ENCODE measurements at places on chromosomes 11 and 22. TPM values are rescaled to one million over a fixed set of nuclear protein-coding genes. Genes with fewer than 3 reads are reported as not detected.

Gene TSKU
- 3.2 TPM for total RNA-seq

DNA sequence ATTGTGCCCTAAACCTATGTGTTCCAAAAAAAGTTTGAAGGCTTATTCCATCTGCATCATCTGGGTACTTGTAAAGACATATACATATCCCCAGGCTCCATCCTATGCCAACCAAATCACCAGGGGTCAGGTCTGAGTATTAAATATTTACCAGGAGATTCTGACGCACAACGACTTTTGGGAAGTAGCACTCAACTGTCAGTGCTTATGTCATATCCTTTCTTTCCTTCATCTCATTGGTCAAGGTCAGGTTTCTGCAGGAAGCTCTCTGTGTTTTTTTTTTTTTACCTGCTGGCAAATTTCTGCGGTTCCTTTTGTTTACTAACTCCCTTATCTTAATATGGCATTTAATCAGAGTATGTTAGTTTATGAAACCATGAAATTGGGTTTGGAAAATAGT, 22.5 kb upstream of the CYP2R1 start:
- DNase-seq = no peak

Gene OR51B2
- total RNA-seq = not detected

- DNase-seq = no peak
These were observed 591.3 kb downstream of the LRRC4C start for GRCh38 chr11:40867991-40868632.

- peak; percentile 36 for DNase-seq
These were observed 43.6 kb upstream of the PRR5 start for GRCh38 chr22:44658311-44658953.

DNA sequence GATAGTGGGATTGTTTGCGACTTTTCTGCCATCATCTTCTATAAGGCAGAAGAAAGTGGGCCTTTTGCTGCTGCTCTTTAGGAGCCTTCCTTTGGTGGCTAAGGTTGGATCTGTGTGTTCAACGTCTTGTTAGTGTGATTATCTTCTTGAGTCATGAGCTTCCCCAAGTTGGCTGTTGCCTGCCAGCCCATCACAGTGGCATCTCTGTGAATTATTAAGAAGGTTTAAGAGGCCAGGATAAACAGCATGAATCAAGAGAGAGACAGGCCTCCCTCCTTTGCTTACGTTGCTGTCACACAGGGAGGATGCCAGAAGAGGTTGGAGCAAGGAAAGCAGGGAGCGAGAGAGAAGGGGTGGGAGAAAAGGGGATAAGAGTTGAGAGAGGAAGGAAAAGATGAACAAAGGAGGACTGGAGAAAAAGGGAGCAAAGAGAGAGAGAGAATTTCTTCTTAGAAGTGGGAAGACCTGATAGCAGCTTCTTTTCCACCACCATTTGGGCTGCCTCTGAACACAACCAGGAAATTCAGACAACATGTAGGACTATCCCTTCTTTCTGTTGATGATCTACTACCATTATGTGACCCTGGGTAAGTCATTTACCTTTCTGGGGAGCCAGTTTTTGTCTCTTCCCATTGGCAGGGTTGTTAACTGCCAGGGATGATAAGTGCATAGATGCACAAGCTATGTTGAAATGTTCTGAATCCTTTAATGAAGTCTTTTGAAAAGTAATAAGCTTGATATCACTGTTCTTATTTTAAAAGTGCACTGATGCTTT, 126.5 kb downstream of the NAV2 start:
- no peak for DNase-seq

Gene PAMR1
- 0.22 TPM for total RNA-seq

- DNase-seq = no peak
These were observed 54.3 kb downstream of the FAT3 start for GRCh38 chr11:92278791-92279433.

DNA sequence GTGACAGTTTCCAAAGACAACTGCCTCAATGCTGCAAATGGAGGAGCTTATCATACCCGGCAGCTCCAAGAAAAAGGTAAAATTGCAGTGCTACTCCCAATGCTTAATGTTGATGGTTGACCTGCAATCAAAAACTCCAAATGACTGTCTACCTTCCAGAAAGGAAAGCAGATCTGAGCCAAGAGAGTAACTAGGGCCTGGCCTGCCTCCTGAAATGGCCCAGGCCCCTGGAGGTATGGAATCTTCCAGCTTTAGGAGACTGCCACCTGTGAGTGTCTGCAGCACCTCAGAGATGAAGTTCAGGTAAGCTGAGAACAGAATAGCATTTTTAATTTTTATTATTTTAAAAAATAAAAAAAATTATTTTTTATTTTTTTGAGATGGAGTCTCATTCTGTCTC, 23.7 kb downstream of the EXPH5 start:
- no peak for DNase-seq

Measured in lung microvascular endothelial cell (primary cell).